ENCODE measurements at places on chromosomes 4 and X.

DNA sequence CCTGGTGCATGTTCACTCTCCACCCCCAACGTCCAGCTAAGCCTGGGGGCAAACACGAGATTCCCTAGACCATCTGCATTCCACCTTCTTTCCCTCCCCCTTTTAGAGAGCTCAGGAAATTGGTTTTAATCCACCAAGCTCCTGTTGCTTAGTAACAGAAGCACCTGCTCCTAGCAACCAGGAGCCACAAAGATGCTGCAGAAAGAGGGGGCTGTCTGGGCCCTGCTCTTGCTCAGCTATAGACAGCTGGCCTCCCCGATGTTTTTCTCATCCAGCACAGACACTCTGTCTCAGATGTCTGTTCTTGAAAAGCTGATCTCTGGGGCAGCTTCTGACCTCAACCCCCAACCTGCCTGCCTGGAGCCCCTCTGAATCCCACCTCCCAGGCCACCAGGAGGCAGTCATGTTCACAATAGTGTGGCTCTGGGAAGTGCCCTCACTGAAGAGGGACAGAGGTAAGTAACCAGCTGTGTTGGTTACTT is 71.5 kb downstream of the SLC16A2 start:
- no peak for DNase-seq

DNA sequence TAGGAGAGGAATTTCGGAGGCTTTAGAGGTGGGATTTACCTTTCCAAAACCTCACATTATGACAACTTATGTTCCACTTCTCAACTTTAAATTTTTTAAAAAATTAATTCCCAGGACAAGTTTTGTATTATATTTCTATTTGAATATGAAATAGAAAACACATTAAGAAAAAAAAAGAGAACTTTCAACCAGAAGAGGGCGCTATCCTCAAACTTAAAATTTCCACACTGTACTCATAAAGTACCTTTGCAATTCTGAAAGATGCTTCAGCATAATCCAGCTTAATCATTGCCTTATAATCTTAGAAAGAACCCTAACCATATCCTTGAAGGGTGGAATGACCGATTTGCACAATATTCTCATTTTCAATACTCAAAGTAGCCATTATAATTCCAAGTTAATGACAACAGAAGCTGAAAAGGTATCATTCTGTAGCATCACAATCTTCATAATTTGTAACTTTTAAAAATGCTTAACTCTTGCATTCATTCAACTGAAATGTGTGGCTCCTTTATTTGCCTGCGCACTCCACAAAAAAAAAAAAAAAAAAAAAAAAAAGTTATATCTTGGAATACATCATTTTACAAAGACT is 158.0 kb downstream of the KCNIP4 start:
- peak; percentile 50 for DNase-seq

- DNase-seq, result peak; percentile 44
Observed at GRCh38 chrX:108699368-108699767, 37.0 kb downstream of the IRS4 start.

DNA sequence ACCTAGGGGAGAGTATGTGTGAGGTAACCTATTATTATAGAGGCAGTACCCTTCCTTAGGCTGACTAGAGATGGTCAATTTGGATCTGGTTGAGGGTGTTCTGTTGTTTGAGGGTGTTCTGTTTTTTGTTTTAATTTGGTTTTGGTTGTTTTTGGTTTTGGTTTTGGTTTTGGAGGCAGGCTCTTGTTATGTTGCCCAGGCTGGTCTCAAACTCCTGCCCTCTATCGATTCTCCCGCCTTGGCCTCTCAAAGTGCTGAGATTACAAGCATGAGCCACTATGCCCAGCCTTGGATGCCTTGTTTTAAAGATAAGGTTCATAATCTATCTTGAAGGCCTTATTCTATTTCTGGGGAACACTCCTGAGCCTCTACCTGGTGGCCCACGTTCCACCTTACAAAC is 912 bp downstream of the CXorf65 start:
- no peak for DNase-seq

DNA sequence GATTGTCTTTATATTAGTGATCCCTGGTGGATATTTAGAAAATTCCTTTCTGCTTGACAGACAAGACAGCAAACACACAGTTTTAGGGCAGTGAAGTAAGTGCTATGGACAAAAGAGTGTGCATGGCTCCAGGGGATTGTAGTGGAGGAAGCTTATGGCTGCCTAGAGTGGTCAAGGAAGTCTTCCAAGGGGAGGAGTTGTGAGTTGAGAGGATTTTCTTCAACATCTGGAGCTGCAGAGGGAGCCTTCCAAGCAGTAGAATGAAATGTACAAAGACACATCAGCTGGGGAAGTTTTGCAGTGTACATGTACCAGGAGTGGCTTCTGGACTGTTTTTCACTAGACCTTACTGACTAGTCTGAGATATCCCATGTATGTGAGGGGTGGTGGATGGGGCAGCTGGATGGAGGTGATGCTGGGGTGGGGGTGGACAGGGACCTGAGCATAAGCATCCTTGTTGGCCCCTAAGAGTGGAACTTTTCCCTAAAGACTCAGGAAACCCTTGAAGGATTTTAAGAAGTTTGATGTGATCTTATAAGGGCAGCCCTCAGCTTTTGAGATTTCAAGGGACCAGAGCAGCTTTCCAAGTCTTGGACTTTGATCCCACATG is 160.5 kb upstream of the TAPT1 start:
- DNase-seq, result no peak
